ENCODE measurements at places on chromosomes 1 and 21.

GRCh38 chr1:62265956-62266935 is 53.0 kb downstream of the KANK4 start:
- no peak for DNase-seq

DNA sequence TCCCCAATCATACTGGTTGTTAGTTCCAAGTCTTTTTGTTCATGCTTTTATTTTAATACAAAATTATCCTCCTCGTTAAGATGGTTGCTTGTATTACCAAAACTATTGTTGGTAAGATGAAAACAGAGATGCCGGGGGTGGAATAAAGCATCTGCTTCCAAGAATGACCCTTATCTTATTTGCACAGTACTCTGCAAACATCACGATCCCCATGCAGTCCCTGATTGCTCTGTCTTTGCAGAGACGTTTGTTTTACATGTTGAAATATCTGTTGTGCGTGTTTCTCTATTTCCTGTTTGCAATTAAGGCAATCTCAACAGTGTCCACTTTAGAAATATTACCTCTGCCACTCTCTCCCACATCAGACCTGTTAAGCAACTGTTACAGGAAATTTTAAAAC is 141.3 kb upstream of the NCAM2 start:
- peak; percentile 93 for DNase-seq

GRCh38 chr1:59332983-59333382 is 36.1 kb downstream of the FGGY start:
- no peak for DNase-seq

DNA sequence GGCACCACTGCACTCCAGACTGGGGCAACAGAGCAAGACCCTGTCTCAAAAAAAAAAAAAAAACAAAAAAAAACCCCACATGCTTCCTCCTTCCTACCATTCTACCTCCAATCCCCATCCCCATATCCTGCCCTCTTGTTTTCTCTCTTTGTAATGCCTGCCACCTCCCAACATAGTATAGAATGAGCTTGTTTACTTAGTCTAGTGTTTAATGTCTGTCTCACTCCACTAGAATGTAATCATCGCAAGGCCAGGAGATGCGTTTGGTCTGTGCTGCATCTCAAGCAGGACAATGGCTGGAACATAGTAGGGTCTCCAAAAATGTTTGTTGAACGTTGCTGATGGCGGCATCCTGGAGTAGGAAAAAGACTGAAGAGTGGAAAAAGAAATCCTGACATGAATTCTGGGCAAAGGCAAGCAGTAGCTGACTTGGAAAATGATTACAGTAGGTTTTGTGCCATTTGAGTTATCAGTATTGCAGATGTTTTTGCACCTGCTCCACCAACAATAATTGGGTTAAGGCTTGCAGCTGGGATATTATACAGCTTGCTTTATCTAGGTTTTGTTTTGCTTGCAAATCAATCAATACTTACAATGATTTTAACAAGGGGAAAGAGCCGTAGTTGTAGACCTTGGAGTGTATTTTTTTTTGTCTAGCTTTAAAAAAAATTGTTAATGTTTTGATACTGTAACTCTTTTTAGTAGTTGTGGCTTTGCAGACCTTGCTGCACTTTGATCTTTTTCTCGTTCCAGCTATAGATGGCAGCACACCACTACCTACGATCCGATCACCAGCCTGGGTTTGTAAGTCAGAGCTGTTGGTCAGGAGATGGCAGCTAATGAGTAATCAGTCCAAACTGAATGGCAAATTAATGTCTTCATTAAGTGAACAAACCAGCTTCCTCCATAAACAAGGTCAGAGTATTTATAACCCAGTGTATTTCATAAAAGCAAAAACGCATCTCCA is 62.4 kb downstream of the BACH1 start:
- no peak for DNase-seq

DNA sequence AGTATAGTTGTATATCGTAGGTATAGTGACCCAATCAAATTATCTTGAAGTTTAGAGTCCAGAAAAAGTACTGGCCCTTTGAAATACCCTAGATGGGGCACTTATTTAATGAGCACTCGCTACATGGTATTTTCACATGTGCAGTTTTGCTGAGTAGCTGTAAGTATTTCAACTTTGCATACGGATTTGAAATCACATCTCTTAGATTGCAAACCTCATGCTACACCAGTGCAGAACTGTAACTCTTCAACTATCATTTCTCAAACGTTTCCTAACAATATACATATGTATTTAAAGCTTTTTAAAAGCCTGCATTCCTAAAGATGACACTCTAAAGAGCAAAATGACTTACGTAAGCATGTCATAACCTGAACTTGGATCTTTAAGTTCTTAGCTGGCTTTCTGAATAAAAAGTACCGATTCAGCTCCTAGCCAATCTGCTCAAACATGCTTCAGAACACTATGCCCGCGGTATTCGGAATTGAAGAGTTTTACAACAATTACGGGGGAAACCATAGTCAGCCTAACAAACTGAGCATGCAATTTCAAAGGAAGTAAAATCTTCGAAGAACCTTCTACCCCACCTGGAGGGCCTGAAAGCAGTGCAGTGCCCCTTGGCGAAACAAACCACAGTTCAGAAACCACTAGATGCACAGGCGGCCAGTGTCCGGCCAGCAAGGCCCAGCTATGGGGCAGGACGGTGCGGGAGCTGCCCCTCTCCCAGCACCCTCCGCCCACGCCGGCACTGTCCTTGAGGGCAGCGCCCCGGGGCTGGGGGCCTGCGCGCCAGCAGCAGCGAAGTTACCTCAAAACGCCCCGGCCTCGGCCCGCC is 863 bp downstream of the FH start:
- peak; percentile 8 for DNase-seq

DNA sequence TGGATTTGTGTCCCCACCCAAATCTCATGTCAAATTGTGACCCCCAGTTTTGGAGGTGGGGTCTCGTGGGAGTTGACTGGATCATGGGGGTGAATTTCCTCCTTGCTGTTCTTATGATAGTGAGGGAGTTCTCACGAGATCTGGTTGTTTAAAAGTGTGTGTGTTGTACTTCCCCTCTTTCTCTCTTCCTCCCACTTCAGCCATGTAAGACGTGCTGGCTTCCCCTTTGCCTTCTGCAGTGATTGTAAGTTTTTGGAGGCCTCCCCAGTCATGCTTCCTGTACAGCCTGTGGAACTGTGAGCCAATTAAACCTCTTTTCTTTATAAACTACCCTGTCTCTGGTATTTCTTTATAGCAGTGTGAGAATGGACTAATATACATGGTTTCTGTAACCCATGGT is 64.6 kb downstream of the RHOU start:
- DNase-seq, result no peak

- DNase-seq, result no peak
Observed at GRCh38 chr1:38208716-38209632, 162.4 kb upstream of the POU3F1 start.

DNA sequence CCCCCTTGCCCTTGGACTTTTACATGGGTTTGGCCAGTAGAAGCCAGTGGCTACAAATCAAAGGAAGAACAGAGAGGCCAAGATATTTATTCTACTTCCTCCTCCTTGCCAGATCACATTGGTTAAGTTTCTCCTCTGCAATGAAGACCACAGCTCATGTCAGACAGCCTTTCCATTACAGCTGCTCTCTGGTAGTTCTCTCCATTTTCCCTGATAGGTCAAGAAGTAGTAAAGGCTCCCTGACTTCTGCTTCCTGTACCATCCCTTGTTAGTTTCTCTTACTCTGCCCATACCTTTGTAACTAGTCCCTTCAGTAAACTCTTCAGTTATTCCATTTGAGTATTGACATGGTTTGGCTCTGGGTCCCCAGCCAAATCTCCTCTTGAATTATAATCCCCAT is 27.8 kb downstream of the NME7 start:
- DNase-seq, result no peak

GRCh38 chr21:44996983-44997936 is 57.4 kb downstream of the SLX9 start:
- no peak for DNase-seq

DNA sequence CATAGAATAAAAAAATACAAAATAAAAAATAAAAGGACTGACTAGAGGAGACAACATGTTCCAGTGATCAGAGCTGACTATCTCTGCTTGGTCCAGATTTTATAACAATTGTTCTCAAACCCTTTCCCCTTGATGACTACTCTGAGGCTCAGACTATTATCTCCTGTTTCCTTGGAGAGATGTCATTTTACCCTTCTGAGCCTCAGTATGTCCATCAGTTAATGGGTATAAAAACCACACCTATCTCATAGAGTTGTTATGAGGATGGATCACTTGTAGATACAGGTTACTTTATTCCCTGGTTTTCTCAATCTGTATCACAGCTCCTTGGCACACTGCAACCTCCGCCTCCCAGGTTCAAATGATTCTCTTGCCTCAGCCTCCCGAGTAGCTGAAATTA is 7.0 kb downstream of the NKAIN1 start:
- no peak for DNase-seq

DNA sequence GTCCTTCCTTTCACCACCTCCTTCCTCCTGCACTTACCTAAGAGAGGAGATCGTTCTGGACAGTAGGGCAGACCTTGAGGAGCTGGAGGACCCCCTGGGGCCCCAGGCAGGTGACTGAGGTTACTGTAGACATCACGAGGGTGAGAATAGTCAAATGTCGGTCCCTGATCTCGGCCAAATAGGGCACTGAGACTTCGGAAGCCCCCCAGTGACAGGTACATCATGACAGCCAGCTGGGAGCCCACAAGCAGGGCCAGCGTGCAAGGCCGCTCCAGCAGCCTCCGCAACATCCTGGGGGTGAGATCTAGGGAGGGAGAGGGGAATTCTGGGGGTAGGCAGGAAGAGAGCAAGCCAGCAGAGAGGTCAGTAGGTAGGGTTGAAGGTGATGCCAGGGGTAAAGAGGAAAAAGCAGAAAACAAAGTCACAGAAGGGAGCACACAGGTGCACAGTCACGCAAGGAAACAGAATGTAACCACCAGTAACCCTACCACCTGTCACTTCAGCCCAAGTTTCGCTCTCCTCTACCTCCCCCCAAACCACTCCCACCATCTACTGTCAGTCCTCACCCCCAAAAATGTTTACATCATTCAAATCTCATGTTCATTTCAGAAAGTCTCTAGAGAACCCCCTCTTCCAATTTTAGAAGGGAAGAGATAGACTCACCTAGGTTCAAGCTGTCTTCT is 1.4 kb downstream of the B4GALT3 start:
- DNase-seq, result no peak

DNA sequence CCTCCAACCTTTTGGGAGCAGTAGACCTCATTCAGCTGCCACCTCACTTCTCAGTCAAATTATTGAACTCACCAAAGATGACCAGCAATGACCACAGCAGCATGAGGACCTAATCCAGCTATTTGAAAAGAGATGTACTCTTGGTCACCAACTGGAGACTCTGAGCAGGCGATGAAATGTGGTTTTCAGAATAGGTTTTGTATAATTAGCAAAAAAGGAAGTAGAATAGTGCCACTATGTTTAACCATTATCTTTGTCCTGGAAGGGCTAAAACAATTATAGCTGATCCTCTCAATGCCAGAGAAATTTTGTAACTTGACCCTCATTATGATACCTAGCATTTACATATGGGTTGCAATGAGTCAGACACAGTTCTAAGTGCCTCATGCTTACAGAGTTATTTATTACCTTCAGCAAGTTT is at the start of gene FCRL2:
TSS of gene FCRL2 (minus strand) at position 162 of the 421 bp plus-strand sequence. CDS start at position 103, 59 bp downstream.
- no peak for DNase-seq

GRCh38 chr21:41923186-41923585 is 30.6 kb downstream of the C2CD2 start:
- DNase-seq, result no peak

DNA sequence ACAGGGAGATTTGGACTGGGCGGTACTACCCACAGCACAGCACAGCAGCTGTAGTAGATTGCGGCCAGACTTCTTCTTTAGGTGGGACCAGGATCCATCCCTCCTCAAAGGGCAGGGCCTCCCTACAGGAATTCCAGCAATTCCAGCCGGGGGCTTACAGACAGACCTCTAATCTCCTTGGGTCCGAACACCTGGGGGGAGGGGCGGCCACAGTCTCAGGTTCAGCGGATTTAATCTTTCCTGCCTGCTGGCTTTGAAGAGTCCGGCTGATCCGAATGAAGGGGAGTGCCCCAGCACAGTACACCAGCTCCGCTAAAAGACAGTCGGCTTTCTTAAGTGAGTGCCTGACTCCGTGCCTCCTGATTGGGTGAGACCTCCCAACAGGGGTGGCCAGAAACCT is 1708.5 kb downstream of the BRINP3 start:
- DNase-seq, result no peak

- no peak for DNase-seq
Observed at GRCh38 chr1:41538741-41539417, 54.4 kb upstream of the EDN2 start.

GRCh38 chr21:37936010-37936785 is 19.9 kb upstream of the KCNJ6 start:
- no peak for DNase-seq

GRCh38 chr1:109300650-109301151 is 6.1 kb downstream of the MYBPHL start:
- no peak for DNase-seq

- DNase-seq, result no peak
Observed at GRCh38 chr1:116769994-116770393, 15.8 kb downstream of the CD2 start.

GRCh38 chr1:236812334-236813030 is 17.4 kb downstream of the MTR start:
- no peak for DNase-seq

- DNase-seq, result no peak
Observed at GRCh38 chr1:23646091-23646490, 45.5 kb upstream of the RPL11 start.

GRCh38 chr1:5915587-5916571 is 76.3 kb downstream of the NPHP4 start:
- no peak for DNase-seq
